ENCODE measurements at places on chromosomes 6 and 20. TPM values are rescaled to one million over a fixed set of nuclear protein-coding genes. Genes with fewer than 3 reads are reported as not detected.

DNA sequence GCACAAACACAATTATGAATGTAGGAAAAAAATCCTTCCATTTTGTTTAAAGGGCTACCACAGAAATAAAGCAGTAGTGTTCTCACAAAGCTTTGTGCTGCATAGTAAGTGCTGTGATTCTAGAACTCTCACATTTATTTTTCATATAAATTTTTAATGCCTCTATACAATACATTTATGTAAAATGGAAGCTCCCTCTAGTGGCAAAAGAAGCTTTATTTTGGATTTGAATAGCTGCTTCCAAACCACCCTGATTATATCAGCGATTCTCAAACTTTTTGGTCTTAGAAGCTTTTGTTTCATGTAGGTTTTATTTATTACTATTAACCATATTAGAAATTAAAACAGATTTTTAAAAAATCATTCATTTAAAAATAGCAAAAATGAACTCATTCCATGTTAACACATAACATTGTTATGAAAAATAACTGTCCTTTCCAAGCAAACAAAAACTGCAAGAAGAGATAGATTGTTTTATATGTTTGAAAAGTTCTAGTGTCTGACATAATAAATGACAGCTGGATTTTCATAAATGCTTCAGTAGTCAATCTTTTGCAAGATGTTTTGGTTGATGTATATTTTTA, 38.4 kb downstream of the HS3ST5 start:
- no peak for DNase-seq

GRCh38 chr6:25866011-25866410, 8.0 kb downstream of the SLC17A3 start:
- no peak for DNase-seq

DNA sequence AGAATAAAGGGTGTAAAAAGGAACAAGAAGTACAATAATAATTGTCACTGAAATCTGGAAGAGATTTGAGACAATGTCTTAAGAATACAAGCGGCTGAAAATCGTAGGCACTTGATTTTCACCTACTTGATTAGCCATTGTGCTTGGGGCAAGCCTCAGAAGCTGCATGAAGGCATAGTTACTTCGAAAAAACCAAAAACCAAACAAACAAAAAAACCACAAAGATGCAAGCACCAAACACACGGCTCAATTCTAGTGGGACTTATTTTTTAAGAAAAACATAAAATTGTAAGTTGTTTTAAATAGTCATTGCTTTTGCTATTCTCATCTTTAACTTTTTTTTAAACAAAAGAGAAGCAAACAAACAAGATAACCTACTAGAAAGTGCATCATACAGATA, 235.6 kb downstream of the OGFRL1 start:
- DNase-seq, result no peak

DNA sequence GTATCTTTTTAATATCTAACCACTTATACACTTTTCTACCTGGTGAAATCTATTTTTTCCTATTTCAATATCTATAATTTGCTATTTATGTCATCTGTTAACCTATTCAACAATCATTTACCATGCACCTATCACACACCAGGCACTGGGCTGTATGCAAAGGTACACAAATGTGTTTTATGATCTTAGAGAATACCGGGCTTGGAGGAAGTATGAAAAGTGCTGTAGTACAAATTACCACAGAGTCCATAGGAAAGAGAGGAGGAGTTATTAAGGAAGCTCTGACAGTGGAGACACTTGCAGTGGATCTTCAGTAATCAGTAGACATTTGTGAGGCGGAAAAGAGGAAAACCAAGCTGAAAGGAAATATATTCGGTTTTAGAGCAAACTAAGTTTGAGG, 96.0 kb downstream of the HIVEP2 start:
- DNase-seq, result no peak

DNA sequence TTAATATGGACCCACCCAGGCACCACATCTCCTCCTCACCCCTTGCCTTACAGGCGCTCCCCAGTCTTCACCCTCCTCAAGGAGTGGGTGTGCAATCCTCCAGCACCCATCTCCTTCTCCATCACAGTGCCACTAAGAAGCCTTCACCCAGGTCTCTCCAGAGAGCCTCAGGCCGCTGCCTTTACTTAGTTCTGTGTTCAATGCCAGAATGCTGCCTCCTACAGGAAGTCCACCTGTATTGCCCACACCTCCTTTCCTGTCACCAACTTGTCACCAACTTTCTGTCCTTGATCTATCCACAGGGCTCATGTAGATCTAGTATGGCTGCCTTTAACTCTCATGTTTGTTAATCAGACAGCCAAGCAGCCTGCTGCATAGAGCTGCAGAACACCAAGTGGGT, 586 bp upstream of the LST1 start:
- DNase-seq, result no peak

- no peak for DNase-seq
These were observed 193.4 kb downstream of the BACH2 start for GRCh38 chr6:90103056-90103800.

The HTR1B gene
- polyA plus RNA-seq, result 0.33 TPM

The SH3BGRL2 gene
- 3.8 TPM for polyA plus RNA-seq

The IMPG1 gene
- not detected for polyA plus RNA-seq

The ALDH5A1 gene
- 4.1 TPM for polyA plus RNA-seq

The TREM1 gene
- polyA plus RNA-seq, result 0.36 TPM

Data from ovary (tissue), 10 donors.